ENCODE measurements at places on chromosomes 7 and 10. TPM values are rescaled to one million over a fixed set of nuclear protein-coding genes. Genes with fewer than 3 reads are reported as not detected.
A peak's percentile ranks its signal among the peaks of the same experiment; 100 is the strongest.

MPP7 gene
- 5.9 TPM for total RNA-seq

DNA sequence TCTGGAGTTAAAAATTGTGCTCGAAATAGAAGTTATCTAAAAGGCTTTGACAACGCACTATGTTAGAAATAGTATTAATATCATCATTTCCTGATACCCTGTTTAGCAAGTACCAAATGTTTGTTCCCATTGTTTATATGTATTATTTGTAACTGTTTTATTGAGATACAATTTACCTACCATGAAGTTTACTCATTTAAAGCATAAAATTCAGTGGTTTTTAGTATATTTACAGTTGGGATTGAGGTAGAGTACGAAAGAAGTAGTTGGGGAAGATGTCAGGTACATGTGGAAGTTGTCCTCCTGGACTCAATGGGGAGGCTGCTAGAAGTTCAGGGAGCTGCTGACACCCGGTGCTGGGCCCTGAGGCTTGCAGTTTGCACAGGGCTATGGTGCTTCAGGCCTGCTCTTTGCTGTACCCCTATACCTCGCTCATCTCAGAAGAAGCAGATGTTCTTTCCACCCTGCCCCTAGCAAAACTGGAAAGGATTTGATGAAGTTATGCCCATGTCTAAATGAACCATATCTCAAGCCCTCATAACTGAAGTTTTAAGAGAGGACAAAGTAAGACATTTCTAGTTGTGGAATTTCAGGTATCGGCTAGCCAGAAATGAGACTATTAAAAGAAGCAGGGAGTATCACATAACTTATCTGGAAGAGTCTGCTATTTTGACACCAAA, 25.2 kb upstream of the WNT16 start:
- H3K27me3 ChIP-seq: no peaks in the 10 kb centered on the region
- peaks cover 9% of the 10 kb centered on the region for H3K4me1 ChIP-seq
- H3K27ac ChIP-seq: no peak overlapping the region
- no peak for DNase-seq

GRCh38 chr7:94738071-94738470, 82.1 kb upstream of the SGCE start:
- no peak for DNase-seq
- H3K27me3 ChIP-seq: no peaks in the 10 kb centered on the region
- H3K4me3 ChIP-seq: no peak overlapping the region
- no peaks in the 10 kb centered on the region for H3K4me1 ChIP-seq
- no peaks in the 10 kb centered on the region for H3K36me3 ChIP-seq
- no peak overlapping the region for H3K27ac ChIP-seq

DNA sequence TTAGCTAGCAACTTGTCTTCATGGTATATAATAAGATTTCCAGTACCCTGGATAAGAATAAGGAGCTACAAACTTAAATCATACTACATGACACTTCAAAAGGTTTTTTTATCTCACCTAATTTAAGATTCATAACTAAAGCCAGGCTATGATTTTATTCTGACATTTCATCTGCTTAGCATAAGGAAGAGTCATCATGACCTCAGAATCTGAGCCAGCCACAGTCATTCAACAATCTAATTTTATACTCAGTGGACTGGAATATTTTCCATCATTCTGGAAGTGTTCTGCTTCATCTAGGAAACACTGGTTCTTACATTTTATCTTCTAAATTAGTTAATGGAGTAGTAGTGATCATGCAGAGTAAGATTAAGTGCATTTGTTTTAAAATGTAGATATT, 102.1 kb upstream of the KCND2 start:
- peaks cover 3% of the 10 kb centered on the region for H3K27me3 ChIP-seq
- H3K4me3 ChIP-seq: no peak overlapping the region

WDFY4 gene
- not detected for total RNA-seq

- H3K4me1 ChIP-seq: no peaks in the 10 kb centered on the region
- no peak overlapping the region for H3K27ac ChIP-seq
- H3K27me3 ChIP-seq: no peaks in the 10 kb centered on the region
- H3K36me3 ChIP-seq: 0 out of 2 replicates have a peak, but pooled peaks cover 3% of the 10 kb centered on the region
Observed at GRCh38 chr7:91140982-91141381, 123.3 kb upstream of the FZD1 start.

GATA3 gene
- 0.53 TPM for total RNA-seq

DNA sequence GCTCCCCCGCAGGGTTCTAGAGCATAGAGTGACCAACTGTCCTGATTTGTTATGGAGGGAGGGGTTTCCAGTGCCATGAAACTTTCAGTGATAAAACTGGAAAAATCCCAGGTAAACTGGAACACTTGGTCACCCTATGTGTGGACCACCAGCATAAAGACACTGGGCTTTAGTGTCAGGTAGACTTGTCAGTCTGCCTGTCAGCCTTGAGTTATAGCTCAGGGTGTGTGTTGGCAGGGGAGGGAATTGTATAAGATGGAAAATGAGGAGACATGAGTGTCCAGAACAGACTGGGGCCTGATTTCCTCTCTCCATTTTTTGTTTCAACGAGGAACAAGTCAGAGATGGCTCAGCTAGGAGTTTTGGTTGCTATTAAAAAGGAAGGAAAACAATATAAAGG, 10.2 kb upstream of the EFCAB10 start:
- no peak overlapping the region for H3K27ac ChIP-seq
- no peaks in the 10 kb centered on the region for H3K27me3 ChIP-seq
- H3K4me3 ChIP-seq: no peak overlapping the region
- no peak for DNase-seq
- no peaks in the 10 kb centered on the region for H3K36me3 ChIP-seq

- DNase-seq: no peak
- no peak overlapping the region for H3K27ac ChIP-seq
- peaks cover 8% of the 10 kb centered on the region for H3K4me1 ChIP-seq
- no peaks in the 10 kb centered on the region for H3K36me3 ChIP-seq
- H3K27me3 ChIP-seq: no peaks in the 10 kb centered on the region
Observed at GRCh38 chr7:116487907-116488521, 11.5 kb upstream of the CAV2 start.

ACSL5 gene
- total RNA-seq: not detected

DNA sequence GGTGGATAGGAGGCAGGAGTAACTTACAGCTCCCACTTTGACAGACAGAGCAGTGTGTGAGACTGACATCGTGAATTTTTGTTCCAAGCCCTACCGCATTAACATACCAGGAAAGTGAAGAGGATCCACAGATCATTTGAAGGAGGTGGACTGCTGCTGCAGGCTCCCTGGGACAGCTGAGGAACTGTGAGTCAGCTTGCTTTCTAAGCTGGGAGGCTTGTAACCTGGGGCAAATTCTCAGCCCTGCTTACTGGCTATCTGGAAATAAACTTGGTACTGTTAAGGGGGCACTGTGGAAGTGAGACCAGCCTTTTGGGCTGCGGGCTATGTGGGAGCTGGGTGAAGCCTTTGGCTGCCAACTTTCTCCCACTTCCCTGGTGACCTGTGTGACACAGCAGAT, 1202.5 kb downstream of the DNAJB9 start:
- no peaks in the 10 kb centered on the region for H3K27me3 ChIP-seq
- H3K27ac ChIP-seq: peak overlapping the region; percentile 45
- H3K4me1 ChIP-seq: peaks cover 11% of the 10 kb centered on the region
- peak; percentile 71 for DNase-seq
- no peaks in the 10 kb centered on the region for H3K36me3 ChIP-seq

CCSER2 gene
- total RNA-seq: 16.5 TPM

DNA sequence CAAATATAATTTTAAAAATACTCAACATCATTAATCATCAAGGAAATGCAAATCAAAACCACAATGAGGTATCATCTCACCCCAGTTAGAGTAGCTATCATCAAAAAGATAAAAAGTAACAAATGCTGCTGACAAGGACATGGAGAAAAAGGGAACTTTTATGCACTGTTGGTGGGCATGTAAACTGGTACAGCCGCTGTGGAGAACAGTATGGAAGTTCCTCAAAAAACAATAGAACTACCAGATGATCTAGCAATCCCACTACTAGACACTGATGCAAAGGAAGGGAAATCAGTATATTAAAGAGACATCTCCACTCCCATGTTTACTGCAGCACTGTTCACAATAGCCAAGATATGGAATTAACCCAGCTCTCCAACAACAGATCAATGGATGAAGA, 384.5 kb downstream of the PLXDC2 start:
- H3K27me3 ChIP-seq: no peaks in the 10 kb centered on the region
- H3K4me1 ChIP-seq: no peaks in the 10 kb centered on the region
- H3K4me3 ChIP-seq: no peak overlapping the region
- DNase-seq: no peak
- H3K27ac ChIP-seq: no peak overlapping the region
- no peaks in the 10 kb centered on the region for H3K36me3 ChIP-seq

ARPC1B gene
- 42.2 TPM for total RNA-seq

DNA sequence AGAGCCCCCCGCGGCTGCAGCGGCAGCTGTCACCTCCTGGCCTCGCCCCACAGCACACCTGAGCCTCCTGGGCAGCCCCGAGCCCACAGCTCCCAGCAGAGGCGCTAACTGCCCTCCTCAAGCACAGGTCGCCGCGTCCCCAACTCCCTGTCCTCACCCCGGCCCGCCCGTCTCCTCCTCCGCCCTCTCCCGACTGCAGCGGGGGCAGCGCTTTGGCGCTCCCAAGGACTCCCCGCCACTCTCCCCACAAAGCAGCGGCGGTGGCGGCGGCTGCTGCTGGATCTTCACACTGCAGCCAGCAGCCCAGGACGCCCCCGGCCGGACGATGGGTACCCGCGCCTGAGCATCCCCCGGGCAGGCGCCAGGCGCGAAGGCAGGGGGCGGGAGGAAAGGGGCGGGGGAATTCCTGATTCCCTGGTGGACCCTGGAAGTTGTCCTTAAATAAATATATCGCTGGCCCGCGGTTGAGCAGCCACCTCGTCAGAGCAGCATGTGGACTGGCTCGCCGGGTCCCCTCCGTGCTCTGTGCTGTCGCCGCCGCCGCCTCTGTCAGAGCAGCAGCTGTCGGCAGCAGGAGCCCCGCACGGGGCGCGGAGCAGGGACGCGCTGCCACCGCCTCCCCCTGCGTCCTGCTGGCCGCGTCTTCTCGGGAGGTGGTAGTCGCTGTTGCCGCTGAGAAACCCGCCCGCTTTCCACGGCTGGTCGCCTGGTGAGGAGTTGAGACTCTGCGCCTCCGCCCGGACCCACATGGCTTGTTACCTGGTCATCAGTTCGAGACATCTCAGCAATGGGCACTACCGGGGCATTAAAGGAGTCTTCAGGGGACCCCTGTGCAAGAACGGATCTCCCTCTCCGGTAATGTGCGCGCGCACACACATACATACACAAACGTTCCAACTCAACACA, at the start of gene ZNF804B:
Gene ZNF804B, plus strand, starts transcription at position 471 of the 906 bp plus-strand sequence. Its CDS starts 277 bp downstream, at position 748.
- H3K27me3 ChIP-seq: no peaks in the 10 kb centered on the region
- H3K4me3 ChIP-seq: peak within 1 kb of the TSS; percentile 59
- 0 out of 2 replicates have a peak, but pooled peaks cover 2% of the 10 kb centered on the region for H3K4me1 ChIP-seq
- DNase-seq: peak; percentile 54
- no peak within 1 kb of the TSS for H3K27ac ChIP-seq

DNA sequence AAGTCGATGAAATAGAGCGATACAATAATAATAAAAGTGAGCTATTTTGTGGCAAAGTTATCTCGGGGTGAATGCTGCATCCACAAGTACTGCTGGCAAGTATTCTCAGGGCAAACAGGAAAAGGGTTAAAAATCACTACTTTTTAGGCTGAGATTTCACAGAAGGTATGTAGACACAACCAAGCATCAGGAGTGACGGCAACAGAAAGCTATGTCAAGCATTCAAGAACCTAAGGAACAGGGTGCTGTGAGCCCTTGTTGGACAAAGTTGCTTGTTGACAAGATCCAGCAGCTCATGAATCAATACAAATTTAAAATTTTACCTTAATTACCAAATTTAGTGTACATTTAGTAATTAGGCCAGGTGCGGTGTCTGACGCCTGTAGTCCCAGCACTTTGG, 41.2 kb upstream of the C1QL3 start:
- peaks cover 4% of the 10 kb centered on the region for H3K27me3 ChIP-seq
- no peak for DNase-seq
- H3K36me3 ChIP-seq: no peaks in the 10 kb centered on the region
- no peaks in the 10 kb centered on the region for H3K4me1 ChIP-seq

AEBP1 gene
- total RNA-seq: 17.8 TPM

PAPSS2 gene
- total RNA-seq: 1.4 TPM

DNA sequence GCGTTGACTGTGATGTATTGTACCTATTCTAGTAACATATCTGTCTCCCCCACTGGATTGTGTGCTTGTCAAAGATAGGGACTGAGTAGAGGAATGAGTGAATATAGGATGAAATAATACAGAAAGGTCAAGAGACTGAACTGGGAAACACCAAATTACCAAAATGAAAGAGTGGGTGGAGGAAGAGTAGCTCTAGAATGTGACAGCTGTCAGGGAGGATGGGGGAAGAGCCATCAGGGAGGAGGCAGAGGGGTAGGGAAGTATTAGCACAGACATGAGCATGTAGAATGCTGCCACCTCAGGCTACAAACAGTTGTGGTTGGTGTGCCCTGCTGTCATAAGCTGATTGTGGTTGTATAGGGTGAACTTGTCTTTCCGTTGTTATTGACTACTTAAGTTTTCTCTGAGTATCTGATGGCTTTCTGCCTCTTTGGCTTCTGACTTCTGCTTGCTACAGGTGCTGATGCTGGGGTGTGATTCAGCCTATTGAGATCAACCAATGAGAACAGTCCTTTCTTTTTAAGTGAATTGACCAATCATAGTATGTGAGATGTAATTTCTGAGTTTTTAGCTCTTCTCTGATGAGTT, 5.6 kb downstream of the CCSER2 start:
- no peak overlapping the region for H3K4me3 ChIP-seq
- H3K36me3 ChIP-seq: no peaks in the 10 kb centered on the region
- H3K27me3 ChIP-seq: no peaks in the 10 kb centered on the region
- DNase-seq: peak; percentile 5

- H3K27me3 ChIP-seq: no peaks in the 10 kb centered on the region
- no peaks in the 10 kb centered on the region for H3K4me1 ChIP-seq
- no peak for DNase-seq
- H3K36me3 ChIP-seq: no peaks in the 10 kb centered on the region
- H3K4me3 ChIP-seq: no peak overlapping the region
- no peak overlapping the region for H3K27ac ChIP-seq
Observed at GRCh38 chr10:31213959-31214358, 105.1 kb upstream of the ZEB1 start.

PIP gene
- total RNA-seq: not detected

- H3K27me3 ChIP-seq: no peaks in the 10 kb centered on the region
- peaks cover 18% of the 10 kb centered on the region for H3K4me1 ChIP-seq
- no peak overlapping the region for H3K4me3 ChIP-seq
- no peaks in the 10 kb centered on the region for H3K36me3 ChIP-seq
- H3K27ac ChIP-seq: no peak overlapping the region
- no peak for DNase-seq
Observed at GRCh38 chr10:93711891-93712290, 9.5 kb upstream of the FRA10AC1 start.

GRCh38 chr10:131077031-131077430, 234.5 kb downstream of the TCERG1L start:
- no peaks in the 10 kb centered on the region for H3K27me3 ChIP-seq
- H3K27ac ChIP-seq: no peak overlapping the region
- no peak for DNase-seq
- no peaks in the 10 kb centered on the region for H3K36me3 ChIP-seq

SLC29A4 gene
- 43.1 TPM for total RNA-seq

DNA sequence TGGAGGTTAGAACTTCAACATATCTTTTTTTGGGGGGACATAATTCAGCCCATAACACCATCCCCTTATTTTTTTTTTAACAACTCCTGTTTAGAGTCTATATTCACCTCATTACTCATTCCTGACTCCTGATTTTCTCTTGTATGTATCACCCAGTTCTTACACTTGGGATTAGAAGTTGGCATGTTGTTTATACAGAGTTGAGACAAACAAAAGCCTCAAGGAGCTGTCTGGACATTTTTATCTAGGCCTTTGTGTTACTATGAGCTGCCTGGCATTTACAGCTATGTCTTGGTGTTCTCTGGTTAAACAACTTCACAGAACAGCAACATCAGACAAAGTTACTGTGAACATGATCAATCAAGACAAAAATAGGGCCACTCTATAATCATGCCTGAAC, 517.5 kb downstream of the KIF20B start:
- no peak for DNase-seq
- H3K27me3 ChIP-seq: no peaks in the 10 kb centered on the region

Data from SJCRH30 (cell line).